ENCODE measurements at places on chromosomes 13 and 19.
A peak's percentile ranks its signal among the peaks of the same experiment; 100 is the strongest.

DNA sequence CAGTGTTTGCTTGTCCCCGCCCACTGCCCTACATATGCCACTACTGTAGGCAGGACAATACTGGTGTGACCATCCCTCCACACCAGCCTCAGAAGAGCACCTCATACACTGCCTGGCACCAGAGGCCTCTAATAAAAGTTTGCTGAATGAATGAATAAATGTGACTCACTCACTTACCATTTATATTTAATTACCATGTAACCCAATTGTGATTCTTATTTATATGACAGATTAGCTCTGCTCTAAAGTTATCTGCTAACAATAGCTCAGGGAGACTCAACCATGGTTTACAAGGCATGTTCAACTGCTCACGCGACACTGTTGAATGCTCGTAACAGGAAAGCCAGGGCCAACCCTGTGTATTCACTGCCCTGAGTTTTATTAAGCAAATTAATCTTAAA, 66.0 kb upstream of the DOCK9 start:
- DNase-seq, result no peak

DNA sequence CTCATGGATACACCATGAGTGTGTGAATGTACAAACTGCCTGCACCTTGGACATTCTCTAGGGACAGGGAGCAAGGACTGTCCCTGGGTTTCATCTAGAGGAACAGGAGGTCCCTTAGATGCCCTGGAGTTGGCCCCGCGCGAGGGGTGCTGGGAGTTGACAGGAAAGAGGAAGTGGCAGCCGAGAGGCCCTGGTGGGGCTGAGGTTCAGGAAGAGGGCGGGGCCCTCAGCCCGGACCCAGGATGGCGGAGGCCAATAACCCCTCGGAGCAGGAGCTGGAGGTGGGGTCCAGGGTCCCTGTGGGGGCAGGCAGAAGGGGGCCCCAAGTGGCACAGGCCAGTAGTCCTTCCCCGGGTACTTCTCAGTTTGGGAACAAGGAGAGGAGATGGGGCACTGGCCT, 6.9 kb downstream of the PKN1 start:
- peak; percentile 63 for DNase-seq

DNA sequence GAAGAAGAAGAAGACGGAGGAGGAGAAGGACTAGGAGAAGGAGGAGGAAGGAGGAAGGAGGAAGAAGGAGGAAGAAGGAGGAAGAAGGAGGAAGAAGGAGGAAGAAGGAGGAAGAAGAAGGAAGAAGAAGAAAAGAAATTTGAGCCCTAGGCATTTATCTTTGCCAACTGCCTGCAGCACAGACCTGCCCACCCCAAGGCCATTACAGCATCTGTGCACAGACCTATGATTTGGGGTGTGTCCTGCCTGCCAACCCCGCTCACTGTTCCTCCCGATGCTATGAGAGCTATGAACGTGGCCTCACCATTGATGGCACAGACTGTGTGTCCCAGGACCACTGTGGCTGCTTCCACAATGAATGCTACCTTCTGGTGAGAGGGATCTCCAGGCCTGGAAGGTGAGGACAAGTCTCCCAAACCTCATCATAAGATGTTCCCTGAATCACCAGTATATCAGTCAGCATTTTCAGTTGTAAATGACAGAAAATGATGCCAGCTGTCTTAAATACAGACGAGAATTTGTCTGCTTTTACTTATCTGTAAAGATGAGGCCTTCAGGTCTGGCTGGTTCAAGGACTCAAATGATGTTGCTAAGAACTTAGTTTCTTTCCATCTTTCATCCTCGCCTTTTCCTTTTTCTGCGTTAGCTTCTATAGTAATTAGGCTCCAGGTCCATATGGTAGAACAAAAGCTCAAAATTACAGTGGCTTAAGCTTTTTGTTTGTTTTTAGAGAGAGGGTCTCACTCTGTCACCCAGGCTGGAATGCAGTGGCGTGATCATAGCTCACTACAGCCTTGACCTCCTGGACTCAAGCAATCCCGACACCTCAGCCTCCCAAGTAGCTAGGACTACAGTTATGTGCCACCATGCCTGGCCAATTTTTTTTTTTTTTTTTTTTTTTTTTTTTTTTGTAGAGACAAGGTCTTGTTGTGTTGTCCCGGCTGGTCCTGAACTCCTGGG, 3.9 kb upstream of the SDHAF1 start:
- DNase-seq, result no peak

DNA sequence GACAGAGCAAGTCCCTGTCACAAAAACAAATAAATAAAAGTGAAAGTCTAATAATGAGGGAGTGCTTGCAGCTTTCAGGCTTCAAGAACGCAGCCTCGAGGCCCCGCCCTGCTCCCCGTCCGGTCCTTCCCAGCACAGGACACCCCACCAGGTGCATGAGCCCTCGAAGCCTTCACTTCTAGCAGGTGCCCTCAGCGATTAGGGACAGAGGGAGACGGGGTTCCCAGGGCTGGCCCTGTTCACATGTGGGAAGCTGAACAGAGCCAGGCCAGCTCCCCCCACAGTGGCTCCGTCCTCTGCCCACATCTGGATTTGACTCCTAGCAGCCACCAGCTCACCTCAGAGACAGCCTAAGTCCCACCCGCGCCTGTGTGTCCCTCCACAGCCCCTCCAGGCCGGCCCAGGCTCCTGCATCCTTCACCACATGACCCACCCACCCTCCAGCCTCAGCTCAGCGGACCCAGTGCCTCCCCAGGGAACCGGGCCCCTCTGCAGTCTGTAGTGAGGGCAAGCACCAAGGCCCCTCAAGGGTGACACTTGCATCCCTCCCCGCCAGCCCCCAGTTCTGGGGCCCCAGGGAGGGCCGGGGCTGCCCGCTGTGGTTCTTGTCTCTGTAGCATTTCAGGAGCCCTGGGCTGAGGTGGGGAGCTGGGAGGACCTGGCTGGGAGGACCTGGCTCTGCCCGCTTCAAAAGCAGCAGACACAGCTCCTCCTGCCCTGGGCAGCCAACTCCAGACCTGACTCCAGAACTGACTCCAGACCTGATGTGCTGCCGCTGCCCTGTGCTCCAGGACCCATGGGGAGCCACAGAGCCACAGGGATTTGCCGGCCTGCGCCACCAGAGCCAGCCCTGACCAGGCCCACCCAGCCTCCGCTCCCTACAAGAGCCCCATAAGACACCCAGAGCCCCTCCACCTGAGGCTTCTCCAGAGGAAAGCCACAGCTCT, 27.2 kb downstream of the GPX4 start:
- peak; percentile 35 for DNase-seq

DNA sequence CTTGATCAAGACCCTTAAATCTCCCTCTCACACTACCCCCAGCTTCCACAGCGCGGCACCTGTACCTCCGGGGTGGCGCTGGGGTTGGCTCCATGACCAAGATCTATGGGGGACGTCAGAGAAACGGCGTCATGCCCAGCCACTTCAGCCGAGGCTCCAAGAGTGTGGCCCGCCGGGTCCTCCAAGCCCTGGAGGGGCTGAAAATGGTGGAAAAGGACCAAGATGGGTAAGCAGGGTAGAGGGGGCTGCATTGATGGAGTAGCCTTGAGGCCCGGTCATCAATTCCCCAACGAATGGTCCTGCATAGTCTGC, 8.1 kb upstream of the CD79A start:
- no peak for DNase-seq

GRCh38 chr13:86567119-86567518, 767.9 kb upstream of the SLITRK6 start:
- no peak for DNase-seq

DNA sequence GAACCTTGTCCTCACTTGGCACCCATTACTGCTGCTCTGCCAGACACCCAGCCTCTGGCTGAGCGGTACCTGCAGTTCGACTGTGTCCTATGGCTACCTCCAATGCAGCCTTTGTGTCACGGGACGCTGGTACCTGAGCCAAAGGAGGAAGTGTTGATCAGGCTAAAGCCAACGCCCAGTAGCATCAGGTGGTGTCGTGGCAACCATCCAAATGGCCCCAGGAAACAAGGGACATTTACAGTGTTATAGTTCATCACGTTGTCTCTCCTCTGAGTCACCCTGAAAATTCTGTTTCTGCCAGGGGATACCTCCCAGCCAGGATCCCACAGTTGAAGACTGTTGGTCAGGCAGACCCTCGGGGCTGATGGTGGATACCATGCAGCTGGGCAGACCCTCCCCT, 10.1 kb downstream of the RHPN2 start:
- no peak for DNase-seq

DNA sequence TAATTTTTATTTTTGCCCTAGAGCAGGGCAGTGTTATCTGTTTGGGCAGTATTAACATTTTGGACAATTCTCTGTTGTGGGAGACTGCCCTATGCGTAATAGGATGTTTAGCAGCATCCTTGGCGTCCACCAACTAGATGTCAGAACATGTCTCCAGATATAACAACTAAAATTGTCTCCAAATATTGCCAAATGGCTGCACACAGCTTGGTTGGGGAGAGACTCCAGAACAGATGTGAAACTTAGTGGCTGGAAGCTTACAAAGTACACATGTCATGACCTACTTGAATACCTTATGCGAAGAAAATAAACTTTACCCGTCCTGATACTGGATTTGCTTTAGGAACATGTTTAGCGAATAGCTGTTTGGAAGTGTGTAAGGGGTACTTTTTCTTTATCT, 123.0 kb downstream of the GGACT start:
- DNase-seq, result no peak

DNA sequence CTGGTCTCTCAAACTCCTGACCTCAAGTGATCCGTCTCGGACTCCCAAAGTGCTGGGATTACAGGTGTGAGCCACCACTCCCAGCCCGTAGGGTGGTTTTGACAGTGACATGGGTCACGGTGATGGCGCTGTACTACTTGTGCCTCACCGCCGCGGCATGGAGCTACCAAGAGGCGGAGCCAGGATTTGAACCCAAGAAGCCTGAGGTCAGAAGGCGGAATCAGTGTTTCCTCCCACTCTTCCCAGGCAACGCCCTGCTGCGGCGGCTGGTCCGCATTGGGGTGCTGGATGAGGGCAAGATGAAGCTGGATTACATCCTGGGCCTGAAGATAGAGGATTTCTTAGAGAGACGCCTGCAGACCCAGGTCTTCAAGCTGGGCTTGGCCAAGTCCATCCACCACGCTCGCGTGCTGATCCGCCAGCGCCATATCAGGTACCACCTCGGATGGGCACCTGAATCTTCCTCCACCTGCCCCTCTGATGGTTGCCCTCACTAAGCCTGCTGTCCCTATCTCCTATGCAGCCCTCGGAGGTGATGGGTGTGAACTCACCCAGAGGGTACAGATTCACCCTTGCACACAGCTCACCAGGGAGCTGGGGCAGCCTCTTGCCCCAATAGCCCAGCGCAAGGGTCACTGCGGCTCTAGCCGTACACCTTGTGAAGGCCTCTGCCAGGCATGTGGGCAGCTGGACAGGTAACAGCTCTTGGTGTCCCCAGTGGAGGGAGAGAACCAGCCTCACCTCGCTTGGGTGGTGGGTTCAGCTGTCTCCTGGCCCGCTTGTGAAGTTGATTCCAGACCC, 5.6 kb downstream of the RPS9 start:
- DNase-seq, result no peak

- no peak for DNase-seq
Measured at GRCh38 chr19:29675120-29675649, 9.9 kb downstream of the PLEKHF1 start.

DNA sequence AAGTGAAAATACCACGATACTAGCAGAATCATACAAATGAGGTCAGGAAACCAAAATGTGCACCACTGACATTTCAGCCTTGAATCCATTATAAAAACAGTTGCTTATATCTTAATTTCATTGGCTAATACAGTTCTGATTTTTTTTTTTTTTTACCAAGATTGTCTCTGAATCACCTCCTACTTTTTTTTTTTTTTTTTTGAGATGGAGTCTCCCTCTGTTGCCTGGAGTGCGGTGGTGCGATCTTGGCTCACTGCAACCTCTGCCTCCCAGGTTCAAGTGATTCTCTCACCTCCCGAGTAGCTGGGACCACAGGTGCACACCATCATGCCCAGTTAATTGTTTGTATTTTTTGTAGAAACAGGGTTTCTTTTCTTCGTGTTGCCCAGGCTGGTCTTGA, 270.2 kb downstream of the LMO7 start:
- no peak for DNase-seq

DNA sequence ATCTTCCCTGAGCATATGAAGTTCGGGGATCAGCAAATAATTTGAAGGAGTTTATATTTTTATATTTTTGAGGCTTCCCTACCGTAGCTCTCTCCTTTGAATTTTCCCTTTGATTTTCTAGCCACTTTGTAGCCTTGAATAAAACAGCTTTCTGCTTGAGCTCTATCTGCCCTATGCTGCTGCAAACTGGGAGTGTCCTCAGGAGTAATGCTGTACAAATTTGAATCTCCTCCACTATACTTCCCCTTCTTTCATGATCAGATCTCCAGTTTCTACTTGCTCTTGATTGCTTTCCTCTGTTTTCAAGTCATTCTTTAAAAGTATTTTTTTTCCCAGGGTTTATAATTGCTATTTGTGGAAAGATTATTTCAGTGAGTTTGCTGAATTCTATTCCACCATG, 14.6 kb downstream of the PDS5B start:
- no peak for DNase-seq

- DNase-seq, result no peak
Measured at GRCh38 chr13:62767473-62767872, 1351.8 kb upstream of the PCDH20 start.

DNA sequence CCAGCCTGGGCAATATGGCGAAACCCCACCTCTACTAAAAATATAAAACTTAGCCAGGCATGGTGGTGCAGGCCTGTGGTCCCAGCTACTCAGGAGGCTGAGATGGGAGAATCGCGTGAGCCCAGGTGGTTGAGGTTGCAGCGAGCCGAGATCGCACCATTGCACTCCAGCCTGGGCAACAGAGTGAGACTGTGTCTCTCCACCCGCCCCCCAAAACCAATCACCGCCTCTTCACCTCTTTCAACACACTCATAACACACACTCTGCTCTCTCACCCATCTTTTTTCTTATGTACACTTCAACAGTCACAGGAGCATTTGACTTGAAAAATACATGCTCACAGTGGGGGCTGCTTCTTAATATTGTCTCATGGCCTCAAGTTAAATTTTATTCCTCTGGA, 76.8 kb downstream of the ESD start:
- no peak for DNase-seq

- DNase-seq, result no peak
Measured at GRCh38 chr19:54518844-54519243, 16.2 kb downstream of the LAIR2 start.

GRCh38 chr19:38979812-38980211, 4.3 kb upstream of the FBXO17 start:
- no peak for DNase-seq

GRCh38 chr13:24528816-24529398, 16.3 kb upstream of the PARP4 start:
- DNase-seq, result no peak

DNA sequence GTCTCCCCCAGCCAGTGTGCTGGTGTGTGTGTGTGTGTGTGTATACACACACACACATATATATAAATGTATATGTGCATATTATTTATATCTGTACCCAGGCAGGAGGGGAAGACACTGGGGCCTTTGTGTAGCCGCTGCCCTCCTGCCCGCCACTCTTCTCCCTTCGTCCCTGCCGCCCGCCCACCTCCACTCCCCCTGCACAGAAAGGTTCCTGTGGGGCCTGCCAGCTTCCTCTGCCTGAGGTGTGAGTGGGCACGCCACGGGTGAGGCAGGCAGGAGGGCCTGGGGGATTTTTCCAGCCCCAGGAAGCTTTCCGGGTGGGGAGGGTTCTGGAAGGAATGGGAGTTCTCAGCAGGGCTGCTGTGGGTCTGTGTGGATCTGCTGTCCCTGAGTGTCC, 6.9 kb downstream of the IRF2BP1 start:
- DNase-seq, result no peak
